Ascending aorta (tissue), 2 donors: ENCODE measurements at places on chromosomes 12 and 14. TPM values are rescaled to one million over a fixed set of nuclear protein-coding genes. Genes with fewer than 3 reads are reported as not detected.
A peak's percentile ranks its signal among the peaks of the same experiment; 100 is the strongest.

DNA sequence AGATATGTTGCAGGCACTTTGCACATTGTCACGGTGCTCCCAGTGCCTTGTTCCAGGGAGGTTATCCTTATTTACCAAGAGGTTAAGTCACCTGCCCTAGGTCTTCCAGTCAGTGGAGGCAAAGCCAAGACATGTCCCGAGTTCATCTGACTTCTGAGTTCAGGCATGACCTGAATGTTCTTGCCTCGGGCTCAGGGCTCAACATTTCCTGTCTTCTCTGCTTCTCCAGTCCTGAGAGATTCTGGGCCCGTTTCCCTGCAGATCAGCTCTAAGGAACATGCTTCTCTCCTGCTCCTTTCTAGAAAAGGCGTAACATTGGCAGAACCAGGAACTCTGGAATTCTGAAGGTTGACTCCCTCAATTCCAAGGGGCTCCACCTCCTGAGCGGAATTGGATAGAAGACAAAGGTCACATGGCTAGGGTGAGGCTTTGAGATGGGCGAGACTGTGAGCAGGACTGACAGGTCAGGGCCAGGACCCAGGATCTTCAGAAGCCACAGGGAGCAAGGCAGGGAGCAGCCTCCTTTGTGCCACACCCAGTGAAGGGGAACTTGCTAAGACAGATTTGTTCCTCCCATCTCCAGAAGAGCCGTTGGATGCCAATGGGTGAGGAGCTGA lies 19.9 kb downstream of the BDKRB2 start:
- no peaks in the 10 kb centered on the region for H3K4me1 ChIP-seq
- H3K36me3 ChIP-seq: no peaks in the 10 kb centered on the region
- no peak for DNase-seq
- no peak overlapping the region for H3K4me3 ChIP-seq
- no peaks in the 10 kb centered on the region for H3K27me3 ChIP-seq

DNA sequence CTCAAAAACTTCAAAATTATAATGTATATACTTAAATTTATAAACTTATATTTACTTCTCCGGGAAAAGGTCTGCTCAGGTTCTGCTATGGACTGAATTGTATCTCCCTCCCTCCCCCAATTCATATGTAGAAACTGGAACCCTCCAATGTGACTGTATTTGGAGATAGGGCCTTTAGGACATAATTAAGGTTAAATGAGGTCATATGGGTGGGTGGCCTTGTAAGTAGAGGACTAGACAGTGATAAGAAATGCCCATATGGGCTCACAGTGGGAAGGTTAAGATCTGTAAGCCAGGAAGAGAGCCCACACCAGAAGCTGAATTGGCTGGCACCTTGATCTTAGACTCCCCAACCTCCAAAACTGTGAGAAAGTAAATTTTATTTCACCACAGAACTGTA lies 84.5 kb downstream of the TAOK3 start:
- H3K27me3 ChIP-seq: no peaks in the 10 kb centered on the region
- no peak for DNase-seq
- H3K4me1 ChIP-seq: no peaks in the 10 kb centered on the region

GRCh38 chr14:35741345-35742031 lies 67.6 kb downstream of the RALGAPA1 start:
- H3K27ac ChIP-seq: no peak overlapping the region
- H3K27me3 ChIP-seq: no peaks in the 10 kb centered on the region
- H3K4me3 ChIP-seq: no peak overlapping the region
- peaks cover 13% of the 10 kb centered on the region for H3K36me3 ChIP-seq
- H3K4me1 ChIP-seq: no peaks in the 10 kb centered on the region

- H3K4me3 ChIP-seq: no peak overlapping the region
- no peaks in the 10 kb centered on the region for H3K27me3 ChIP-seq
- DNase-seq: no peak
Observed at GRCh38 chr14:37900561-37900960, 305.1 kb downstream of the TTC6 start.

DNA sequence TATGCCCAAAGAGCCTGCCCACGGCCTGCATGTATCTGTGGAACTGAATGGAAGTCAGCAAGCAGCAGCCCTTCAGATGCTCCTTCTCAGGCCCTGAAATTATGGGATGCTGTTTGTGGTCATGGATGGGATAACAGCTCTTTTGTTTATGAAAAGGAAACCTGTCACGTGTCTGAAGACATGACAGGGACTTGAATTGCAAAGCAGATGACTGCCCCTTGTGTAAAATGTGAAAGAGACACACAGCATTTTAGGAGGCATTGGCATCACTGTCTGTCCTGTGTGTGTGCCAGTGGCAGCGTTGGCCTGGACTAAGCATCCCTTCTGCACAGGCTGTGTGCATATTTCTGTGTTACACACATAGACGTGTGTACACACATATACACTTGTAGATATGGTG lies 192.1 kb downstream of the VRK1 start:
- no peaks in the 10 kb centered on the region for H3K4me1 ChIP-seq
- no peaks in the 10 kb centered on the region for H3K27me3 ChIP-seq
- H3K36me3 ChIP-seq: no peaks in the 10 kb centered on the region
- H3K4me3 ChIP-seq: no peak overlapping the region
- DNase-seq: no peak

DNA sequence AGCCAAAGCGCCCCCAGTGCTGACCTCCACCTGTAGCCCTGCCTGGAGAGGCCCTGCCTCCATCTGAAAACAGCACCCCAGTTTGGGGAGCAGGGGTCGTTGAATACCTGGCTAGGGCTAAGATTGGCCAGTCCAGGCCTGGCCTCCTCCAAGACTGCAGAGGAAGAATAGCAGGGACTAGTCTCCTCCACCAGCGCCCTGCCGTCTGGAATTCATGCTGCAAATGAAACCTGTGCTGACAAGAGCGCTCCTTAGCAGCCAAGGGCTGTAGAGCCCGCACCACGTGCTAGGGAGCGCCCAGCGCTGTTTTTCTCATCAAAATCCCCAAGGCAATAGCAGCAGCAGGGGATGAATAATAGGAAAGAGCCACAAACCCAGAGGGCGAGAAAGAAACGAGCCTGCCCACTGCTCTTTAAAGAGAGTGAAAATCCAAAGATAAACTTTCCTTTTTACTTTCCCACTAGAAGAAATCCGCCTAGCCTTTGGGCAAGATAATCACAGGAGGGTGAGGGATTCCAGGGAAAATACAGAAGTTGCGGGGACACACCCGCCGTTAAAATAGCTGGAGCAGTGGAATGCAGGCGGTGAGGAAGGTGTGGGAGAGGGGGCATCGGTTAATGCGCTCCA lies 3.3 kb downstream of the COL2A1 start:
- H3K27me3 ChIP-seq: peaks cover 12% of the 10 kb centered on the region
- peaks cover 32% of the 10 kb centered on the region for H3K4me1 ChIP-seq
- H3K4me3 ChIP-seq: peak overlapping the region; percentile 68
- H3K36me3 ChIP-seq: no peaks in the 10 kb centered on the region
- no peak overlapping the region for H3K27ac ChIP-seq

BATF gene
- total RNA-seq: not detected

KRT72 gene
- total RNA-seq: not detected
